ENCODE measurements at places on chromosomes 16 and 17.

DNA sequence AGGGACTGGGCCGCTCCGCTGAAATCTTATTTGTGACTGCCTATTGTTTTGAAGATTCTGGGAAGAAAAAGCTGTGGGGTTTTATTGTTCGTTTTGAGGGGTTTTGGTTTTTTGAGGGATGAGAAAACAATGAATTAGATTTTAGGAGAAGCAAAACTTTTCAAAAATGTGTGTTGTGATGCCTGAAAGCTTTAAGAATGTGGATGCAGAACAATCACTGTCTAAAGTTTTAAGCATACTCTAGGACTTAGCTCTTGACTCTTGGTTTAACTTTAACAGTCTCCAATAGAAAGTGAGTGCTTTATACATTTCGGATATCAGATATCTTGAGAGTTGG is 899 bp downstream of the CFAP52 start:
- DNase-seq, result no peak

DNA sequence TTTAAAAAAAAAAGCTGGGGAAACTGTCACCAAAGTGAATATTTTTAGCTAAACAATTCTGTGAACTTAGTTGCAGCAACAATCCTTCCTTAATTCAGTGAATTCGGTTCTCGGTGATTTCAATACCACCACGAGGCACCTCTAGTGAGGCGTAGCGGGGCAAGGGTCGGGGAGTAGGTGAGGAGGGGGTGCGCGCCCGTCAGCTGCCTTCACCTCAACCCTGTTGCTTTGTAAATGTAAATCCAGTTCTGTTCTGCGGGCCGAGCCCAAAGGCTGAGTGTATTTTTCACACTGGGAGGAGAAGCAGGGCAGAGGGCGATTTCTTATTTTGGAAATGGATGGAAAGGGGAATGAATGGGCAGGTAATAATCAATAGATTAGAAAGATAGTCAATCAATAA is 17.4 kb downstream of the SALL1 start:
- DNase-seq, result no peak

- no peak for DNase-seq
Measured at GRCh38 chr17:56727876-56728617, 105.7 kb downstream of the C17orf67 start.

DNA sequence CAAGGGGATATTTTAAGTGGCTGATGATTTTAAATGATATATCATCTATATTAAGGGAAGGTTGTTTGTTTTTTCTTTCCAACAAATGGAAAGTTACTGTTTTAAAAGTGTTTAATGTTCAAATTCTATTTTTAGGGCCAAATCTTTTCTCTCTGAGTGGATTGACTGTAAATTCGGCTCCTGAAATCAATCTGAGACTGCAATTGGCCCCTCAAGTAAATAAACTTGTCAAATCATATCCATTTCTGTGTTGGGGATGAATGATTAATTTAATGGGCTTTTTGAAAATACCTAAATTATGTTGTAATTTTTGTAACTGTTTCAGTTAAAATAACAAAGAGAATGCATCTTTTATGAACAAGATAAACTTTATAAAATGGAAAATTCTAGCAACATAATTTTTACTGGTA is 2.6 kb downstream of the HS3ST3A1 start:
- DNase-seq, result no peak

DNA sequence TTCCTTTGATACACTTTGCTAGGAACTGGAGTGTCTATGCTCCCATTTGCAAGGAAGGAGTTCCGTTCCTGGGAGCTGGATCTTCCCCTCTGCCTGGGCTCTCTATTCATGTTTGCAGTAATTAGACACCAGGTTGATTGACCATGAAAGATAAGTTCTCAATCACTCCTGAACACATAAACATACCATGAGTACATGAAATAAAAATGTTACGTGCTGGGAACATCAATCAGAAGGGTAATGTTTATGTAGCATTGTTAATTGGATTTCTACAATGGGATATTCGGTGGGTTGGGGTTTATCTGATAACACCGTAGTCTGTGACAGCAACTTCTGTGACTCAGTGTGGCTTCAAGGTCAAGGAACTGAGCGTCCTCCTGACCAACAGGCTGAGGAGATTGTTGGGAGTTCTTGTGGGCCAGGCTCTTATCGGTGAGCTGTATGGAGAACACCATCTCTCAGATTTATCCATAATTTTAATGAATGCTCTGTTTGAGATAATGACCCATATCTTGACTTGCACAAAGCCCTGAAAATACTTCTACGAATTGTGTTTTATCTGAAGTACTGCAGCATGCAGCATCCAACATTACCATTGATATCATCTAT is 136.4 kb downstream of the NPIPB5 start:
- no peak for DNase-seq

DNA sequence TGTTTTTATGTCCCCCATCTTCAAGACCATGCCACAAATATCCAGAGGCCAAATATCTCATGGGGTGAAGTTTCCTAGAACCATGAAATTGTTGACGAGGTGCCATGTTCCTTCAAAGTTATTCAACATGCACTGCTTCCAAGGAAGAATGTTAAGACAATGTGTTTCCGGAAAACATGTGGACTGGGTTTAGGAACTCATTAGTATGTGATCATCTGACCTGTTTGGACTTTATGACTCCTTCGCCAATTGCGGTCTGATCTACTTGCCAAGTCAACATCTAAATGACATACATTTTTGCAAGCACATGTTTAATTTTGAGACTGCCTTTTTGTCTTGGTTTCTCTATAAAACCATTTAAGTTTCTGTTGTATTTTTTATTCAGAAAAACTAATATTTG is 234.8 kb downstream of the MAF start:
- no peak for DNase-seq

DNA sequence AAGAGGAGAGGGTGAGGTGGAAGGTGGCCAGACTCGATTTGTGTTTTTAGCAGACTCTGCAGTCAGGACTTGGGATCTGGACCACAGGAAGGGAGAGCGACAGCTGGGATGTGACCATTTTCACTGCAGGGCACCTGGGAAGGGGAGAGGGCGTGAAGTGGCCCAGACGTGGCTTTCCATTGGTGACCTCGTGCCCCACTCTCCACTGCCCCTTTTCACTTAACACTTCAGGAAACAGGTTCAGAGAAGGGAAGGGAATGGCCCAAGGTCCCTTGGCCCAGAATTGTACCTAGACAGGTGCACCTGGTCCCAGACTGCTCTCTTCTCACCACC is 22.9 kb upstream of the MPRIP start:
- DNase-seq, result no peak

DNA sequence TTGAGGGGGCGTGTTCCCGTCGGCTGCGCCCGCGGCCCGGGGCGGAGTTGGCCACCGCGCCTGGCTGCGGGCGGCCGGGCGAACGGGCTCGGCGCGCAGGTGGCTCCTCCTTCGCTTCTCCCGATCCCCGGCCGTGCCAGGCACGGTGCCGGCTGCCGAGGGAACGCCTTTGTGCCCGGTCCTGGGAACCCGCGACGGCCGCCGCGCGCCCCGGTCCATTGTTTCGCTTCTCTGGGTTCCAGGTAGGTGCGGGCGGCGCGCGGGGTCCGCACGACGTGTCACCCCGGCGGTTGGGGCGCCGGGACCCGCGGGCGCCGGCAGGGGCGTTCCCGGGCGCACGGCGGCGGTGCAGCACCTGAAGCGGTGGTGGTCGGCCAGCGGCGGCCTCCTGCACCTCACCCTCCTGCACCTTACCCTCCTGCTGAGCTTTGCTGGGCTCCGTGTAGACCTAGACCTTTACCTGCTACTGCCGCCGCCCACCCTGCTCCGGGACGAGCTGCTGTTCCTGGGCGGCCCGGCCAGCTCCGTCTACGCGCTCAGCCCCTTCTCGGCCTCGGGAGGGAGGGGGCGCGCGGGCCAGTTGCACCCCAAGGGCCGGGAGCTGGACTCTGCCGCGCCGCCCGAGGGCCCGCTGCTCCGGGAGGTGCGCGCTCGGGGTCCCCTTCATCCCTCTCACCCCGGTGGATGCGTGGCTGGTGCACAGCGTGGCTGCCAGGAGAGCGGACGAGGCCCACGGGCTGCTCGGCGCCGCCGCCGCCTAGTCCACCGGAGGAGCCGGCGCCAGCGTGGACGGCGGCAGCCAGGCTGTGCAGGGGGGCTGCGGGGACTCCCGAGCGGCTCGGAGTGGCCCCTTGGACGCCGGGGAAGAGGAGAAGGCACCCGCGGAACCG is 99.9 kb downstream of the EFCAB13 start:
- DNase-seq, result no peak

DNA sequence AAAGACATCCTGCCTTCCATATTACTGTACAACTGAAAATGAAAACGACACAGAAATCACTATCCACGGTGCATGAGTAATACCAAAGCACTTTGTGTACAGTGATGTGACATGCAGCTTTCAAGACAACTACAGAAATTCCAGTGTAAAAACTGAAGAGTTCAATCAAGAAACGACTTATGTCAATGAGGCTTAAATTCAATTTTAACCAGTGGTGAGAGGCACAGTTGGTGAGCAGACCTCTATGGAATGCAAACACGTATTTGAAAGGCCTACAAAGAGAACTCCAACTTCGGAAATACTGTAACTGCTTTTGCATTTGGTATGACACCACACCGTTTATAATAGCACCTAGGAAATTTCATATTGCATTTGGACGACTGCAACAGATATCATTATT is 87.6 kb downstream of the USP31 start:
- DNase-seq, result no peak

DNA sequence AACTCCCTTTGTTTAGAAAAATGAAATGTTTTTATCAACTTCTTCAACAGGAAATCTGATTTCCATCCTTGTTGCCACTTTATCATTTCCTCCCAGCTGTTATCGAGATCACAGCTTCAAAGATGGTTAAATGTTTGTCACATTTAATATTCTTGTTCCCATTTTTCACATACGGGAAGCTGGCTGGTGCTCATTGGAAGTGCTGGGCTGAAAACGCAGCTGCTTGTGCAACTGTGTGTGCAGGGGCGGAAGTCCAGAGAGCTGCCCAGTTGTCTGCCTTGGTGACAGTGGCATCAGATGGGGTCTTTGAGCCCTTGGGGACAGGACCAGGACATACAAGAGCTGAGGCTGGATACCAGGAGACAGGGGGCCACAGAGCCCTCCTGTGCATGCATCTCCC is 549.2 kb upstream of the CDH11 start:
- no peak for DNase-seq

GRCh38 chr17:34486761-34487160 is 92.6 kb upstream of the TMEM132E start:
- no peak for DNase-seq

DNA sequence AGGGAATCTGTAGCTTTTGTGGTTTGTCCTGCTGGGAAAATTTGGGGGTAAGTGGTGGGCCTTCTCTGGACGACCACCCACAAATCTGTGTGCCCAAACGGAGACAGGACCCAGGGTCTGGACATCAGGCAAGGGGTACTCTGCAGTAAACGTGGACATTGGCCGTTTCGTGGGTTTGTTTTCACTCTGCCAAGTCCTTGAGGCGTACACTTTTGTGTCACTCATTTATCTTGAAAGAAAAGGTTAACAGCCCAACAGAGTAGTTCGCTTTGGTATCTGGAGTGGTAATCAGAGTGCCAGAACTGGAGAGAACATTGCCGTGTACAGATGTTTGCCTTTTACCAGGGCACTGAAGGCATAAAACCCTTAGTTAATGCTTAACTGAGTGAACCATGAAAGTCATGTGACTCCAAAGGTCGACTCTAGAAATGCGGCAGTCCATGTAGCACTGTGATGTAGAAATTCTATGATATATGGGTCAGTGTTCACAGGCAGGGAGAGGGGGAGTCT is 15.4 kb downstream of the NAA60 start:
- DNase-seq, result no peak

DNA sequence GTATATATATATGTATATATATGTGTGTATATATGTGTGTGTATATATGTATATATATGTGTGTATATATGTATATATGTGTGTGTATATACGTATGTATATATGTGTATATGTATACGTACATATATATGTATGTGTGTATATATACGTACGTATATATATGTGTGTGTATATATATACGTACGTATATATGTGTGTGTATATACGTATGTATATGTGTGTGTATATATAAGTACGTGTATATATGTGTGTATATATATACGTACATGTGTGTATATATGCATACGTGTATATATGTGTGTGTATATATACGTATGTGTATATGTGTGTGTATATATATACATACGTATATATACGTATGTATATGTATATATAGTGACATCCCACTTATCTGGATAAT is 154.4 kb downstream of the CDRT15L2 start:
- no peak for DNase-seq

- DNase-seq, result no peak
Measured at GRCh38 chr17:72535346-72535745, 414.5 kb downstream of the SOX9 start.

DNA sequence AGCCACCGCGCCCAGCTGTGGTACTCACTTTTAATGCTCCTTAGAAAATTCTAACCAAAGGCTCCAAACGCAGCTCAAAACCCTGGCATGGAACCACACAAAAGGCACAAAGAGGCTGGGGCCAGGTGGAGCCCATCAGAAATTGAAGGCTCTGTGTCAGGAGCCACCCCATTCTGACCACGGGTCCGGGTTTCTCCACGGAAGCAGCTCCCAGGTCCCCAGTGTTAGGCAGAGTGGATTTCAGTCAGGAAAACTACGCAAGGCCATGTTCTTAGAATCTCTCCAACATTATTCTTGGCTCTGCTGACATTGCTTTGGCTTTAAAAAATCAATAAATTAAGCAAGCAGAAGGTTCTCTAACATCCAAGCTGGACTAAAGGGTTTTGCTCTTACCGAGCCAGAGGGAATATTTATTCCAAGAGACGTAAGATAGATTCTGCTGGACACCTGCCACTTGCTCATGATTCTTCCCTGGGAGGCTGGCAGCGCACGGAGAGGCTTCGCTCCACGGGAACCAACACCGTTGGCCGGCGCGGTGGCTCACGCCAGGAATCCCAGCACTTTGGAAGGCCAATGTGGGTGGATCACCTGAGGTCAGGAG is 93.5 kb downstream of the NXN start:
- DNase-seq, result no peak

GRCh38 chr17:58273453-58274104 is 7.2 kb downstream of the MPO start:
- DNase-seq, result peak; percentile 69

- DNase-seq, result no peak
Measured at GRCh38 chr16:84117494-84117843, 727 bp upstream of the MBTPS1 start.

GRCh38 chr17:17079336-17079735 is 37.1 kb downstream of the MPRIP start:
- DNase-seq, result no peak

GRCh38 chr17:59366773-59367656 is 35.6 kb downstream of the YPEL2 start:
- DNase-seq, result no peak

GRCh38 chr17:65434878-65435277 is 126.6 kb downstream of the AXIN2 start:
- DNase-seq, result no peak

All from NB4 (cell line).